ENCODE measurements at places on chromosomes 1 and 21. TPM values are rescaled to one million over a fixed set of nuclear protein-coding genes. Genes with fewer than 3 reads are reported as not detected.
A peak's percentile ranks its signal among the peaks of the same experiment; 100 is the strongest.

OPTC gene
- 0.78 TPM for total RNA-seq

CSF3R gene
- total RNA-seq = not detected

MAN1C1 gene
- 7.8 TPM for total RNA-seq

AMY1B gene
- total RNA-seq = not detected

TNFSF18 gene
- total RNA-seq = not detected

FLG2 gene
- total RNA-seq = not detected

GRCh38 chr1:47418681-47419325, 2.7 kb downstream of the FOXE3 start:
- H3K27ac ChIP-seq = no peak overlapping the region
- H3K4me3 ChIP-seq = no peak overlapping the region
- DNase-seq = no peak
- no peaks in the 10 kb centered on the region for H3K4me1 ChIP-seq
- peaks cover 66% of the 10 kb centered on the region for H3K27me3 ChIP-seq

- H3K27ac ChIP-seq = no peak overlapping the region
- no peaks in the 10 kb centered on the region for H3K36me3 ChIP-seq
- no peak for DNase-seq
- H3K27me3 ChIP-seq = no peaks in the 10 kb centered on the region
- H3K4me1 ChIP-seq = no peaks in the 10 kb centered on the region
Observed at GRCh38 chr21:17159697-17160096, 353.1 kb upstream of the CXADR start.

DNA sequence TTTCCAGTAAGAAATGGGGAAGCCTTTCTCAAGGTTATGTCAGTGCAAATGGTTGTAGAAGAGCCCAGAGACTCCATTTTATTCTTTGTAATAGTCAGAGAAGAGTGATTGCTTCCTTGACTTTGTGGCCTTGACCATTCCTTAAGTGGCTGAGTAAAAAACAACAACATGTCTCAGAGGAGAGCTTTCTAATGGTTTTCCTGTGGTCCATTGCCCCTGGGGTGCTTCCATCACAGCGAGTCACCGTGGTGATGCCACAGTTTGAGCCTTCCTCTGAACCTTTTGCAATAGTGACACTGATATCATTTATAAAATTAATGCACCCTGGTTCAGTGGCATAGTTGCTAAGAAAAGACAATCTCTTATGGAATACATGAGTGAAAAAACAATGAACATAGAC, 38.6 kb downstream of the PAPPA2 start:
- H3K36me3 ChIP-seq = no peaks in the 10 kb centered on the region
- H3K4me3 ChIP-seq = no peak overlapping the region
- no peak for DNase-seq
- H3K4me1 ChIP-seq = no peaks in the 10 kb centered on the region
- H3K27ac ChIP-seq = no peak overlapping the region

GRCh38 chr1:53543130-53543777, 84.1 kb downstream of the DMRTB1 start:
- no peaks in the 10 kb centered on the region for H3K27me3 ChIP-seq
- no peak overlapping the region for H3K27ac ChIP-seq
- no peak for DNase-seq
- H3K4me3 ChIP-seq = no peak overlapping the region
- no peaks in the 10 kb centered on the region for H3K36me3 ChIP-seq
- no peaks in the 10 kb centered on the region for H3K4me1 ChIP-seq

DNA sequence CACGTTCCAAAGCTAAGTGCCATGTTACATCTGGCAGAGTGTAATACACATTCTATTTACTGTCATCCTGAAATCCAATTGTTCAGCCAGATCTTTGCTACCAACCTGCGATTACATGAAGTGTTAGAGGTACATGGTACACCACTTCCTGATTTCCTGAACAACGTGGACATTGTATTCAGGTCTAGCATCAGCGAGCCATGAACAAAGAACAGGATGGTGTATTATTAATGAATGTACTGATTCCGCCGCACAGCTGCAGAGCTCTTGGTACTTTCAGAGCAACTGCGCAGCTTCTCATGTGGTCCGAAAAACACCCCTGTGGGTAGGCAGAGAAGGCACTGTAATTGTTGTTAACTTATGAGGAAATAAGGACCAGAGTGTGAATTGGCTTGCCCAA, 511.4 kb downstream of the AJAP1 start:
- no peaks in the 10 kb centered on the region for H3K4me1 ChIP-seq
- no peak for DNase-seq
- no peak overlapping the region for H3K27ac ChIP-seq
- H3K27me3 ChIP-seq = no peaks in the 10 kb centered on the region
- H3K4me3 ChIP-seq = no peak overlapping the region
- H3K36me3 ChIP-seq = no peaks in the 10 kb centered on the region

- DNase-seq = no peak
- no peaks in the 10 kb centered on the region for H3K4me1 ChIP-seq
- H3K27ac ChIP-seq = no peak overlapping the region
- no peaks in the 10 kb centered on the region for H3K27me3 ChIP-seq
Observed at GRCh38 chr1:197472141-197472540, 204.1 kb downstream of the CRB1 start.

DNA sequence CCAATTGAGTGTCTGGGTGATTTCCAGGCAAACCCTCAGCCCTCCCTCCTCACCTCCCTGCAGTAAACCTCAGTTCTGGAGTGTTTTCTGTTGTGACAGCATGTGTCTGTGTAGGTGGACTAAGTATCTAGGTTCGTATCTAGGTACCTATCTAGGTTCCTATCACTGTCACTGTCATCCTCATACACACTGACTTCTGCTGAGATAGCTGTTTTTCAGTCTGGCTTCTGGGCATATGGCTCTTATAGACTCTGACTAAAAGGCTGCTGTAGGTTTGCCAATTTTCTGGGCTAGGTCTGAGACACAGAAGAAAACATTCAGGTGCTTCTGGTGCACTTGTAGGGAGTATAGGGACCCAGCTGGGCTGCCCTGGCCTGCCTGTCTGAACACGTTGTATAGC, 8.1 kb upstream of the TRIM67 start:
- H3K4me1 ChIP-seq = no peaks in the 10 kb centered on the region
- H3K36me3 ChIP-seq = no peaks in the 10 kb centered on the region
- H3K27me3 ChIP-seq = no peaks in the 10 kb centered on the region
- H3K27ac ChIP-seq = no peak overlapping the region
- no peak for DNase-seq
- H3K4me3 ChIP-seq = no peak overlapping the region

GRCh38 chr1:20184997-20185833, 681 bp upstream of the UBXN10 start:
- H3K4me1 ChIP-seq = peaks cover 9% of the 10 kb centered on the region
- no peaks in the 10 kb centered on the region for H3K27me3 ChIP-seq
- H3K4me3 ChIP-seq = peak overlapping the region; percentile 32
- no peak overlapping the region for H3K27ac ChIP-seq

- peaks cover 51% of the 10 kb centered on the region for H3K36me3 ChIP-seq
- no peak overlapping the region for H3K27ac ChIP-seq
- DNase-seq = no peak
Observed at GRCh38 chr1:1755852-1756251, 22.4 kb downstream of the NADK start.

GRCh38 chr1:28512058-28512611, 6.3 kb downstream of the RCC1 start:
- no peak overlapping the region for H3K27ac ChIP-seq
- peaks cover 5% of the 10 kb centered on the region for H3K4me1 ChIP-seq
- H3K27me3 ChIP-seq = no peaks in the 10 kb centered on the region
- H3K36me3 ChIP-seq = peaks cover 36% of the 10 kb centered on the region
- no peak for DNase-seq

- H3K36me3 ChIP-seq = no peaks in the 10 kb centered on the region
- peaks cover 42% of the 10 kb centered on the region for H3K4me1 ChIP-seq
- no peak for DNase-seq
Observed at GRCh38 chr1:47226839-47227215, 5.2 kb downstream of the TAL1 start.

- no peak overlapping the region for H3K27ac ChIP-seq
- peaks cover 14% of the 10 kb centered on the region for H3K36me3 ChIP-seq
- H3K27me3 ChIP-seq = no peaks in the 10 kb centered on the region
- no peak overlapping the region for H3K4me3 ChIP-seq
- no peak for DNase-seq
Observed at GRCh38 chr1:111176678-111177077, 23.8 kb downstream of the DENND2D start.

GRCh38 chr1:5119366-5120234, 465.2 kb downstream of the AJAP1 start:
- H3K4me1 ChIP-seq = 0 out of 2 replicates have a peak, but pooled peaks cover 5% of the 10 kb centered on the region
- H3K36me3 ChIP-seq = no peaks in the 10 kb centered on the region
- no peaks in the 10 kb centered on the region for H3K27me3 ChIP-seq
- DNase-seq = peak; percentile 53

DNA sequence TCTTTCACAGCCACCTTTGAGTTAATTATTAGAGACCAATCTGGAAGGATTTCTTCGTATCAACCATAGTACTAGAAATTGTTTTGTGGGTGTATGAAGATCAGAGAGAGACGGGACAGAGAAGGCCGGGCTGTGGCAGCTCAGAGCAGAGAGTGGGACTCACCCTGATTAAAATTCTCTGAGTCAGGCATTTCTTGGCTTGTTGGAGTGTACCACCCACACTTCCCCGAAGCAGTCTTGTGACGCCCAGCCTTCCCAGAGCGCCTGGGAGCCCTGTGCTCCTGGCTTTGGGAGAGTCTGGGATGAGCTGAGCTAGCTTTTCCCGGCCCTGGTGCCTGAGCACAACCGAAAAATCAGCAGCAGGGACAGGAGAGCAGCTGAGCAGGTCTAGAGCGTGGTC, 19.4 kb downstream of the PLEKHM2 start:
- H3K27ac ChIP-seq = no peak overlapping the region
- no peaks in the 10 kb centered on the region for H3K36me3 ChIP-seq
- H3K4me3 ChIP-seq = no peak overlapping the region

DNA sequence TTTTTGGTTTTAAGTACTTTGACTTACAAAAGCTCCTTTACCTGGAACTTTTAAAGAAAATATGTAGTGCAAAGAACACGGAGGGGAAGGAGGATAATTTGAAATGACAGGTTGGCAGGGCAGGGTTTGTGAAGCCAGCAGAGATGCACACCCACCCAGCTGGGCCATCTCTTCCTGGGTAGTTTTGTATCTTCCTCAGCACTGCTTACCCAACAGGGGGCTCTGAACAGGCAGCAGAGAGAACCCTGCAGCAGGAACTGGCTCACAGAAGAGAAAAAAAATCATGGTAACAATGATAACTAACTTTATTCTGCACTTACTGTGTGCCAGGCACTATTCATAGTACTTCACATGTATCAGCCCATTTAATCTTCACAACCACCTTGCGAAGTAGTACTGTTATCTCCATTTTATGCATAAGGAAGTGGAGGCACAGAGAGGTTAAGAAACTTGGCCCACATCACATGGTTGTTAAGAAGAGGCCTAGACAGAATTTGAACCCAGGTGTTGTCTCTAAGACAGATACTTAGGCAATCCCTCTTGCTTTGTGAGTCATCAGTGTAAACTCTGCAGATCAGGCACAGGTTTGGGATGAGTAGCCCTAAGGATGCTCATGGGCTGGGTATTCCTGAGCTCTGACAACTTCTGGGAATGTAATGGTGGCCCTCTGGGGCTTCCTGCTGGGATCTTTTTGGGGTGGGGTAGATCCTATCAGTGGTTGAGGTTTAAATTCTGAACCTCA, 60.8 kb downstream of the ELK4 start:
- peaks cover 20% of the 10 kb centered on the region for H3K27me3 ChIP-seq
- no peak overlapping the region for H3K27ac ChIP-seq
- H3K36me3 ChIP-seq = no peaks in the 10 kb centered on the region
- H3K4me1 ChIP-seq = peaks cover 15% of the 10 kb centered on the region

DNA sequence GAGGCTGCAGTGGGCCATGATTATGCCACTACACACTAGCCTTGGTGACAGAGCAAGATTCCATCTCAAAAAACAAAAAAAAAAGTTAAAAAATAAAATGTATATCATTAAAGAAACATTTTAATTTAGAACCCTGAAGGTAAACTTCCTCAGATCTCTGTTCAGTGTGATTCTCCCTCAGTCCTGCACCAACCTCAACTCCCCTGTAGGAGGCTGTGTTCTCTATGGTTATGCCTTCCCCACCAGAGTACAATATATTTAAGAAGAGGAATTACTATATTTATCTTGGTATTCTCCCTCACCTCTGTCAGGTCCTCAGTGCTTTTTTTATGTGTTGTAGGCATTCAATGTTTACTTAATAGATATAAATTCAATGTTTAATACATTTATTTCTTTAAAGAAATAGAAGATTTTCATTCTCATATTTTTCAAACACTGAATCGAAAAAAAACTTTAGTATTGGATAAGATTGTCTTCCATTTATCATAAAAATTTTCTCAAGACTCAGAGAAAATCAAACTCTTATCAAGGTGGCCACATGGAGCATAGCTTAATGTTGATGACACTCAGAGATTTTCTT, 4.8 kb upstream of the LRRC8B start:
- no peak overlapping the region for H3K4me3 ChIP-seq
- H3K36me3 ChIP-seq = no peaks in the 10 kb centered on the region
- no peaks in the 10 kb centered on the region for H3K27me3 ChIP-seq
- H3K4me1 ChIP-seq = no peaks in the 10 kb centered on the region

DNA sequence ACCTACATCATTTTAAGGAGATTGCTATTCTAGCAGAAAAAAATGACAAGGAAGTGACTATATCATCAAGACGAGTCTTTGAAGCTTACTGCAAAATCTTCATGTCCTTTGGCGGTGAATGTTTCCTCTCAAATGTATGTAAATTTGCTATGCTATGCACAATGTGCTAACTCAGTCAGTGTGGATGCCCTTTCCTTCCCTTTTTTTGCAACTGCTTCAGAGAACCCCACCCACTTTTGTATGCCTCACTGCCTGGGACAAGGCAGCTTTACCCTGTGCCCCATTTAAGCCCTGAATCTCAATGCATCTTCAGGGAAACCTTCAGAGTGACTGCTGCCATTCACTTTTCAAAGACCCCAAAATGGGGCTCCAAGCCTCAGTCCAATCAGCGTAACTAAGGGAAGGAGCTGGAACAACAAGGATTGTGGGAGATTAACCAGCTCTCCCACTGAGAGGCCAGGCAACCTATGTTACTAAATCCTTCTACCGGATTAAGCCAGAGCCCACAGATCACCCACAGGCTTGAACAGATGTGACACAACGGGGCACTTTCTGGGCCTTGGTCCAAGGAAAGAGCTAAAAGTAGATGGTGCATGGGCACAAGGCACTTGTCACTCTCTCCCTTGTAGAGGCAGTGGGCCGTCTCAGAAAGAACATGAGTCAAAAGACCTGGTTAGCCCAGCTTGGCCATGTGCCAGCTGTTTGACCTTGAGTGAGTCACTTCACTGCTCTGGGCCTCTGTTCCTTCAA, 154.4 kb downstream of the PLPP3 start:
- no peaks in the 10 kb centered on the region for H3K4me1 ChIP-seq
- H3K27me3 ChIP-seq = no peaks in the 10 kb centered on the region
- no peak overlapping the region for H3K4me3 ChIP-seq
- H3K36me3 ChIP-seq = no peaks in the 10 kb centered on the region
- H3K27ac ChIP-seq = no peak overlapping the region

GRCh38 chr1:157288996-157289395, 150.8 kb upstream of the ETV3 start:
- no peaks in the 10 kb centered on the region for H3K4me1 ChIP-seq
- H3K36me3 ChIP-seq = no peaks in the 10 kb centered on the region
- DNase-seq = no peak

DNA sequence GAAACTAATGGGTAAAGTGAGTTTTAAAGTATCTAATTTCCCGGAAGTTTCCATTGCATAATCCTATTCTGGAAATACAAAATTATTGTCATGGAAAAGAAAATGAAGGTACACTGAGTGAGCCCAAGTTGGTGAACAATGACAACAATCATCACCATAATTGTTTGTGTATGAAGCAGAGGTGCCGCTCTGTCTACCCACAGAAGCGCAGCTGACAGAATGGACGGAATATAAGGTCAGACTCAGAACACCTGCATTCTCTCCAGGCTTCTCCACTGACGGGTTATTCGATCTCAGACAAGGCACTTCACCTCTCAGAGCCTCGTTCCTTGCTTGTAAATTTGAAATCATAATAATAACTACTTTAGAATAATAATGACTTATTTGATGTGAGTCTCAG, 99.1 kb upstream of the NGF start:
- H3K27me3 ChIP-seq = no peaks in the 10 kb centered on the region
- H3K36me3 ChIP-seq = no peaks in the 10 kb centered on the region
- H3K4me1 ChIP-seq = peaks cover 7% of the 10 kb centered on the region
- H3K4me3 ChIP-seq = no peak overlapping the region
- DNase-seq = no peak
- H3K27ac ChIP-seq = no peak overlapping the region

Data from H1 (cell line).